ENCODE measurements at places on chromosomes 13 and 19. TPM values are rescaled to one million over a fixed set of nuclear protein-coding genes. Genes with fewer than 3 reads are reported as not detected.
A peak's percentile ranks its signal among the peaks of the same experiment; 100 is the strongest.

The LRRC25 gene
- 2.1 TPM for total RNA-seq

The ZNF547 gene
- 0.64 TPM for total RNA-seq

The CYP2A7 gene
- not detected for total RNA-seq

The ZNF699 gene
- total RNA-seq = 4.4 TPM

The AKAP8L gene
- total RNA-seq = 96.0 TPM

The SCN1B gene
- 3.5 TPM for total RNA-seq

The CACNA1A gene
- 5.7 TPM for total RNA-seq

The ETV2 gene
- total RNA-seq = 2.0 TPM

The IFT88 gene
- 19.7 TPM for total RNA-seq

The HIPK4 gene
- total RNA-seq = 0.19 TPM

The CEACAM20 gene
- total RNA-seq = 1.3 TPM

The SIGLEC12 gene
- 0.22 TPM for total RNA-seq

The NKPD1 gene
- total RNA-seq = not detected

The RXFP2 gene
- not detected for total RNA-seq

The ZNF616 gene
- total RNA-seq = 5.5 TPM

DNA sequence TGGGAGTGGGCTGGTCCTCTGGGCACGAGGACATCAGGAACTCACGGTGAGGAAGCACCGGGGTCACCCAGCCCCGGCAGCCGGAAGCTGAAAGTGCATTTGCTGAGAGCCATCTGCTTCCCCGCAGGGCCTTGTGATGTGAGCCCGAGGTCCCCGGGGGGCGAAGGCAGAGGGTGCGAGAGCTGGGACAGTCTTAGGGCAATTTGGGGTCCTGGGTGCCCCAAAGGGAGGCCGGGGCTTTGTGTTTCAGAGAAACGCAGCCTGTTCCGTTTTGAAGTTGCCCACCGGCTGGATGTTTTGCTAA is 4.8 kb downstream of the F2RL3 start:
- no peak for DNase-seq

DNA sequence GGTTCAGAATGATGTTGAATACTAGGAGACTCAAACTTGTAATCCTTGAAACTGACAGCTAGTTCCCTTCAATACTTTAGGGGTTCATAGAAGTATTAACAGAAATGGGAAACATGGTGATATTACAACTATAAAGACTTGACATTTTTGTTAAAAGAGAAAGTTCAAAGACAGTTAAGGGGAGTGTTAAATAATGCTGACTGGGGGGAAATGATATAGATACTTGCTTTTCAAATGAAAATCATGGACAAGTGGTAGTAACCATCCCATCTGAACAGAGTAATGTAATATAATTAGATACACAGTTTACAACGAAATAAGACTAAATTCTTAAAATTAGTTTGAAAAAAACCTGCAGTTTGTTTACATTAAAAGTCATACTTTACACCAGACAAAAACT is 6.6 kb upstream of the EEF1AKMT1 start:
- DNase-seq = no peak

GRCh38 chr19:7550987-7551761 is 15.7 kb downstream of the PNPLA6 start:
- peak; percentile 86 for DNase-seq

- DNase-seq = no peak
Measured at GRCh38 chr19:40663695-40664692, 26.5 kb downstream of the NUMBL start.

DNA sequence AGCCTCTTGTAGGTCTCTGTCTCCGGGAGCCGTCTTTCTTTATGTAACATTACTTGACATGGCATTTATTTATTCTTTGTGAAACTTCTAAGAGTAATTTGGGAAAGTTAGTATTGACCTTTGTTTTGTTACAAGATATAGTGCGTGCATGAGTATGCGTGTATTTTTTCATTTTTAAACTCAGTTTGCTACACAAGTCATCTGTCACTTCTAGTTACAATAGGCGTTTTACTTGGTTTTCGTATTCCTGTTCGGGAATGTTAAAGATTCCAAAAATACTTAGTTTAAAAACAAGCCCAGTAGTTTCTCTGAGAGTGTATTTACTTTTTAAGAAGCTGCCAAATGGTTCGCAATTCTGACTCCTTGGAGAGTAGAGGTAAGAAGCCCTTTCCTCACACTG is 3.2 kb downstream of the PDS5B start:
- no peak for DNase-seq

DNA sequence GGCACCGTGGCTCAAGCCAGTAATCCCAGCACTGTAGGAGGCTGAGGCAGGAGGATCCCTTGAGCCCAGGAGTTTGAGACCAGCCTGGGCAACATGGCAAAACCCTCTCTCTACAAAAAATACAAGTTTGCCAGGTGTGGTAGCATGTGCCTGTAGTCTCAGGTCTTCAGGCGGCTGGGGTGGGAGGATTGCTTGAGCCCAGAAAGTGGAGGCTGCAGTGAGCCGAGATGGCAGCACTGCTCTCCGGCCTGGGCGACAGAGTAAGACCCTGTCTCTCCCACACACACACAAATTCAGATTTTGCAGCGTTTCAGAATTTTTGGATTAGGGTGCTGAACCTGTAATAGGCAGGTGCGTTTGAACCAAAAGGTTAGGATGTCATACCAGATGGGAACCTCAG is 2.2 kb downstream of the RPS11 start:
- no peak for DNase-seq

DNA sequence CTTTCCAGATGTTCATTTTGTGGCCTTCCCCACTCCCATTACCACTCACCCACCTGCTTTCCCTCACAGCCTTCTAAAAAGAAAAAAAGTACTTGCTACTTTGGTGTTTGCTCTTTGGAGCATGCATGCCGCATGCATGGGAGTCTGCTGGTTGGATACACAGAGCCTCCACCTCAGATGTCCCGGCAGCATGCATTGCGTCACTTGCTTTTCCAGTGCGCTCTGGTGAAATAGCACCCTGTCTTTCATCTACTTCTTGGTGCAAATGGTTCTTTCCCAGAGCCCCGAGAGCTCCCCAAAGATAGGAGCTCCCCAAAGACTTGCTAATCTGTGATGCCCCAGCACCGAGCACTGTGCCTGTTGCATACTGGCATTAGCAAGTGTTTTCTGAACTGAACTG is 333.2 kb upstream of the ZNF507 start:
- DNase-seq = peak; percentile 16

DNA sequence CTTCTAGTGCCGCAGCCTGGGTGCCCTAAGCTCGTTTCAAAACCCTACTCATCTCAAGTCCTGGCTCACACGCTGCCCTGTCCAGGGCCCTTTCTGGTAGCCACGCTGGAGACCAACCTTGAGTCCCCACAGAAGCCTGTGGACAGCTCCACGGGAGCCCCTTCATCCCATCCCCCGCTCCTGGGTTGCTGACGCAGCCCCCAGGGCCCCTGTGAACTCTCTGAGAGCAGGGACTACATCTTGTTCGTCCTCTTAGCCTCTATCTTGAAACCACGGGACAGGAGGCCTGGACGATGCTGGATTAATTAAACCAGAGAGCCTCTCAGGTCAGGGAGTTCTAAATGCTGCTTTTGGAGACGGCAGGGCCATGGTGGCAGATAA is 7.4 kb downstream of the MLLT1 start:
- DNase-seq = no peak

DNA sequence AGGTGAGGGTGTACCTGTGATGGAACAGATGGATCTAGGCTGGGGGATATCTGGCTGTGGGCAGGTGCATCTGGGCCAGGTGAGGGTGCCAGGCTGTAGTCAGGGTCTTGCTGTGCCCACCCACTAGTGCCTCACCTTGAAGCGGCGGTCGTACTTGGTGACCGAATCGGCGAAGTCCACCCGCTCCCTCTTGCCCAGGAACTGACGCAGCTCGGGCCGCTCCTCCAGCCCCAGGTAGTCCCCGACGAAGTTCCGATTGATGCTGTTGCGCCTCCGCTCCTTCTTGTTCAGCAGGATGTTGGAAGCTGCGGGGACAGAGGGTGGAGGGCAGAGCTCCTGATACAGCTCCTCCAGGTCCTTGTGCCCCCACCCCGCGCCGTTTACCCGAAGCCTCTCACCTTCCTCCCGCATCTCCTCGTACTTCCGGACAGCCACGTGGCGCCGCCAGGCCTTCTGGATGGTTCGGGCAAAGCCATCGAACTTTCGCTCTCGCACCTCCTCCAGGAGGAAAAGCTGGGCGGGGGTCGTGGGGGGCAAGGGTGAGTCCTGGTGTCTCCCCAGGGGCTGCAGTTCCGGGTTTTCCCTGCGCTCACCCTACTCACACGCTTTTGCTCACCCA is 16.2 kb upstream of the ZNF414 start:
- no peak for DNase-seq

GRCh38 chr13:39102981-39103490 is 64.8 kb downstream of the NHLRC3 start:
- no peak for DNase-seq

- no peak for DNase-seq
Measured at GRCh38 chr19:48631225-48631624, 6.0 kb downstream of the DBP start.

DNA sequence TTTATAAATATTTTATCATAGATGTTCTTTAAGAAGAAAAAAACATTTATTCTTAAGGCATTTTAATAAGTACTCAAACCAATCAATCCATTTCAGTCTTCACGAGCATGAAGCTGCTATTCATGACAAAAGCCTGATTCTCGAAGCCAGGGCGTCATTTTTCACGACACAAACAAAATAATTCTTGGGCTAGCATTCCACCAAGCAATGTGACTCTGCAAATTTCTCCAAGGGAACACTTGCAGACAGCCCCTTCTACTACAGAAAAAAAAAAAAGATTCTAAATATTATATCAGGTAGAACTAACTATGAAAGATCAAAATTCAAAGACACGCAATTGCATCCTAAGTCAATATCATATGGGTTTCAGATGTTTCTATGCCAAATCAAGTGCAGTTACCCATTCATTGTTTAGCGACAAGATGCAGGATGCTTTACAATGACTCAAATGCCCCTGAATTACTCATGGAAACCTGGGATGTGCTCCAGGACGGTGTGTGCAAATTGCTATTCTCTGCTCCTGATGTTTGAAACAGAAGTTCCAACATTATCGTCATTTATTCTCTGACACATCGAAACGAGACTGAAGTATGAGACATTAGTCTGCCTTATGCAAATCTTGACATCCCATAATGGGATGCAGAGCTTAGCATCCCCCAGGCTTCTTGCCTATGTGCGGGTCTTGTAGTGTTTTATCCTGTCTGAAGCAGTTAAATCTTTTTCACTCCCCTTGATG is 517.7 kb downstream of the MYO16 start:
- DNase-seq = no peak

DNA sequence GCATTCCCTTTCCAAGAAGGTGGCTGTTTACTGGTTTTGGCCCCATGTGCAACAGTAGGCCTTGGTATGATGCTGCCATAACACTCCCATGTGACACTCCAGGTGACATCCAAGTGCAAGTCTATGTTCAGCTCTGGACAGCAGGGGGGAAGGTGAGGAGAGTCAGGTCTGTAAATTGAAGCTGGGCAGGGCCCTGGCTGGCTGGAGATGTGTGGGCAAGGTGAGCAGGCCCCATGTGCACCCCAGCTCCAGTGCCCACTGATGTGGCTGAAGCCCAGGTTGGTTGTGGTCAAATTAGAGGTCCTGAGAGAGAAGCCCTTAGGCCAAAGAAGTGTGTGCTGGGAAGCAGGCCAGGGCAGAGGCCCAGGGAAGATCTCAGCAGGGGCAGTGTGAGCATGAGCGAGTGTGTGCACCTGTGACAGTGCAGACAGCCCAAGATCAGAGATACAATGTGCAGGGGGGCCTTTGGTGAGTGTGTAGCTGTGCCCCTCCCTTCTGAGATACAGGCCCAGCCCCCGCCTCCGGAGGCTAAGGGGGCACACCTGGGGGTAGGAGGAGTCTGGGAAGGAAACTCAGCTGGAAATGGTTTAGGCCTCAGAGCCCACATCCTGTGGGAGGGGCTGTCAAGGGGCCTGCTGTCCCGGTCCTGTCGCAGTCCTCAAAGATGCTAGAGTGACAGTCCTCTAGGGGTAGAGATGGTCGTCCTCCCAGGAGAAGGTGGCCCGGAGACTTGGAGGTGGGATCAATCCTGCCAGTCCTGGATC is 18.6 kb downstream of the DEDD2 start:
- DNase-seq = peak; percentile 84

DNA sequence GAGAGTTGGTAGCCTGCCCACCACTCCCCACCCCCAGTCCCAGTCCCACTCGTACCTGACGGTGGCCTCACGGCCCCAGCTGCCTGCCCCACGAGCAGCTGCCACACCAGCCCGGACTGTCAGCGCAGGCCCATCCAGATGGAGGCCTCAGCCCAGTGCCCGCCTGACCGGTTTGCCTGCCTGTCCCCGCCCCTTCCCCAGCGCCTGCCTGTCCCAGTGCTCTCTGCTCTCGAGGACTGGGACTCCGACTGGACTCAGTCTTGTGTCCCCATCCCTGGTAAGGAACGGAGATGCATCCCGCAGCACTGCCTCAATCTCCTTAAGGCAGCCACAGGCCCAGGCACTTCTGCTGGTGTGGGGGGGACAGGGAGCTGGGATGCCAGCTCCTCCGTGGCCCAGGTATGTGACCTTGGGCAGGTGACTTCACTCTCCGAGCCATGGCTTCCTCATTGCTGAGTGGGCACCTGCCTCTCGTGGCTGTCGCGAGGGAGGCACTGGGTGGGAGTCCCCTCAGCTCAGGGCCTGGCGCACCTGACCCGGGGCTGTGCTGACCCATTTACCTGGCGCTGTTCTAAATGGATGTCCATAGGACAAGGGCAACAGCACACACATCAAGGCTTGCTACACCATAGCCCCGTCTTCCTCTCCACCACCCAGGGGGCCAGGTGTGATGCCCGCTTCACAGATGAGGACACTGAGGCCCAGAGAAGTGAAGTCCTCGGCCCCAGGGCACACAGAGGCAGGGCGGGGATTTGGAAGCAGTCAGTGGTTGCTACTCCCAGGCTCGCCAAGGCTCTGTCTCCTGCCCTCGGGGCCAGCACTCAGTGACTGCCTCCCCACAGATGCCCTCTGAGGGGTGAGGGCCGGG is at the start of gene NKPD1:
Gene NKPD1, minus strand, starts transcription at position 113 of the 868 bp plus-strand sequence. CDS start 832 bp downstream, outside the sequence.
- DNase-seq = peak; percentile 80

- no peak for DNase-seq
Measured at GRCh38 chr13:31191748-31192147, 8.0 kb upstream of the B3GLCT start.

DNA sequence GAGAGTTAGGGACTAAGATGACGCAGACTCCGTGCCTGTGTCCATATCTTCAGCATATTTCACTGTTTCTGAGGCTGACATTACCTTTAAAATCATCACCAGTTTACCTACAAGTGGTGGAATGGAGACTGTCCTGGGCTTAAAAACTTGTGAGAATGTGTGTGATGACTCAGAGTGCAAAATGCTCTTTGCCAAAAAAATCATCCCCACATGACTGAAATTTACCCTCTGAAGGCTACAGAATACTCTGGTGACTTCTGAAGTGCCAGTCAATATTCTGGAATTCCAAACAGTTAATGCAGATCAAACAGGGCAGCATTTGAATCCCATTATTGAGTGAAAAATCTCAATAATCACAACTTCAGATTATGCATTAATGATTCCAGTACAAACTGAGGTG is 901.4 kb downstream of the EFNB2 start:
- no peak for DNase-seq

DNA sequence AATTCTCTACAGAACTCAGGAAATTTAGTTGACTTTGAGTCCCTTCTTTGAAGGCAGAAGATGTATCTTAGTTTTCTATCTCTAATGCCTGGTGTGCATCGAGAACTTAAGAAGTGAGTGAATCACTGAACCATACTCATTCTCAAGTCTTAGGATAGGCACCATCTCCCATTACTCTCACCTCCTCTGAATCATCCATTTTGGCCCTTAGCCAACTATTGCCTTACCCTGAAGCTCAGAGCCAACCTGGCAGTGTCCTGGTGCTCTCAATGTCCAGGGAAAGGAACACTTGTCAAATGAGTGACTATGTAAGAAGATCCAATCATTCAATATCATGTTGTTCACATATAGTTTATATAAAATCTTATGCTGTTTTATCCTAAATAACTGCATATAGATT is 146.6 kb downstream of the RGCC start:
- DNase-seq = no peak

- DNase-seq = no peak
Measured at GRCh38 chr19:43476606-43477005, 11.2 kb upstream of the LYPD3 start.

Measured in mucosa of descending colon (tissue), 3 donors.